Placental pericyte (primary cell): ENCODE measurements at places on chromosomes 4 and X. TPM values are rescaled to one million over a fixed set of nuclear protein-coding genes. Genes with fewer than 3 reads are reported as not detected.

NXF2 gene
- total RNA-seq, result not detected in 2 replicates

FHDC1 gene
- total RNA-seq, result under 0.01 and 0.29 TPM in 2 replicates

BMP15 gene
- total RNA-seq, result not detected in 2 replicates

RPL36A gene
- 295 and 656 TPM in 2 replicates for total RNA-seq

LGI2 gene
- total RNA-seq, result not detected in 2 replicates

CDKL5 gene
- total RNA-seq, result 3.1 and 4.2 TPM in 2 replicates

USP17L13 gene
- total RNA-seq, result not detected in 2 replicates

FGFBP2 gene
- total RNA-seq, result not detected in 2 replicates

ADAMTS3 gene
- total RNA-seq, result 1.5 and 4.0 TPM in 2 replicates

MAGEC2 gene
- total RNA-seq, result not detected in 2 replicates

CITED1 gene
- 0.22 and 1.1 TPM in 2 replicates for total RNA-seq

CSTF2 gene
- total RNA-seq, result 16.0 and 33.2 TPM in 2 replicates

FABP2 gene
- total RNA-seq, result not detected in 2 replicates

VCX2 gene
- total RNA-seq, result not detected in 2 replicates

TCEAL8 gene
- 69.9 and 80.1 TPM in 2 replicates for total RNA-seq

FBXL5 gene
- total RNA-seq, result 96.1 and 109 TPM in 2 replicates

STPG2 gene
- total RNA-seq, result under 0.01 and 0.14 TPM in 2 replicates

SNCA gene
- total RNA-seq, result 4.9 and 7.9 TPM in 2 replicates

F8 gene
- total RNA-seq, result 1.5 and 2.4 TPM in 2 replicates

BCORL1 gene
- 1.3 and 1.6 TPM in 2 replicates for total RNA-seq

TEX13B gene
- not detected in 2 replicates for total RNA-seq
